ENCODE measurements at places on chromosomes 16 and 17. TPM values are rescaled to one million over a fixed set of nuclear protein-coding genes. Genes with fewer than 3 reads are reported as not detected.

The SPATA32 gene
- not detected for polyA plus RNA-seq

The SPNS1 gene
- 48.3 TPM for polyA plus RNA-seq

The HSPB9 gene
- 0.25 TPM for polyA plus RNA-seq

The SALL1 gene
- polyA plus RNA-seq: 2.6 TPM

The PPM1D gene
- 3.2 TPM for polyA plus RNA-seq

All from stomach (tissue), 19 donors.